ENCODE measurements at places on chromosomes 5 and 9.

- DNase-seq: no peak
These were observed 16.0 kb upstream of the COL15A1 start for GRCh38 chr9:98927724-98928123.

- DNase-seq: no peak
These were observed 13.9 kb downstream of the LRRC70 start for GRCh38 chr5:62592558-62592957.

GRCh38 chr9:110087605-110088004 is 120.4 kb downstream of the C9orf152 start:
- DNase-seq: no peak

- no peak for DNase-seq
These were observed 721.4 kb upstream of the MEF2C start for GRCh38 chr5:89604342-89604741.

GRCh38 chr5:36305571-36306326 is 4.0 kb upstream of the RANBP3L start:
- no peak for DNase-seq

DNA sequence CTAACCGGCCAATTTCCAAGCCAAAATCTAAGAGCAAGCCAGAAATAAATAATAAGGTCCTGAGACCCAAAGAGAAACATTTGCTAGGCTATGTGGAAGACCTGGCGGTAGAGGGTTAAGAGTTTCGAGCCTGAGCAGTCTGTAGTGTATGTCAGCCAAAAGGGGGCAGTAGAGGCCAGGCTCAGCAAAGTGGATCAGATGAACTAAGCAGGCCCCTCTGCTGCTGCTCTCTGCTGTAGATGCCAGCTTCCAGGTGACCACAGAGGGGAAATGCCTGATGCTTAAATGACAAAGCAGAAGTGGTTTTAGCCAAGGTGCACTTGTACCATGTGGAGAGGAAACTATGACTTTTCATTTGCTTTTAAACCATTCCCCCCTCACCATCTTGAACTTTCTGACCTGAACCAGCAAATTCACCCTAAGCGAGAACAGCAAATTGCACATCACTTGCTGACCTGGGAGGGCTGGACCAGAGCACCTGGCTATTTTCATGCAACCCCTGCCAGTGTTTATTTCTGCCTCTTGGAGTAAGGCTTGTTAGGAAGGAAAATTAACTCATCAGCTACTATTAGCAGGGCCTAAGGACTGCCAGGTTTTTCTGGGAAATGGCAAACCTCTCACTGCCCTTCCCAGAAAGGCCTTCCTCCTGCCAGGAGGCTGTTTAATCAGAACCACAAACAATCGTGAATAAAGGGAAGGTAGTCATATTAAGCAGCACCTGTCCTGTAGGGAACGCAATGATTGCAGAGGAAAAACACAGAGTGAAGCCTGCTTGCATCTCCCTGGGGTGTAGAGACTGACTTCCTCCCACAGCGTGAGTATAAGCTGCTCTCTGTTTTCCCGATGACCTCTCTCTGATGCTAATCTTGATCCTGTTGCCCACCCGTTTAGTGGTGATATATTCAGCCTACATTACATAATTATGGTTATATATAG is 818.2 kb downstream of the TLR4 start:
- no peak for DNase-seq

- DNase-seq: no peak
These were observed 718 bp downstream of the DEPDC1B start for GRCh38 chr5:60699288-60699608.

- DNase-seq: no peak
These were observed 14.7 kb upstream of the GARNL3 start for GRCh38 chr9:127249877-127250276.

GRCh38 chr9:108565651-108566378 is 290.0 kb downstream of the ACTL7B start:
- DNase-seq: no peak

- no peak for DNase-seq
These were observed 43.7 kb upstream of the GABRA1 start for GRCh38 chr5:161804263-161804662.

GRCh38 chr9:89734600-89735041 is 129.8 kb downstream of the GADD45G start:
- no peak for DNase-seq

GRCh38 chr9:81605170-81605670 is 84.1 kb downstream of the TLE1 start:
- DNase-seq: no peak

DNA sequence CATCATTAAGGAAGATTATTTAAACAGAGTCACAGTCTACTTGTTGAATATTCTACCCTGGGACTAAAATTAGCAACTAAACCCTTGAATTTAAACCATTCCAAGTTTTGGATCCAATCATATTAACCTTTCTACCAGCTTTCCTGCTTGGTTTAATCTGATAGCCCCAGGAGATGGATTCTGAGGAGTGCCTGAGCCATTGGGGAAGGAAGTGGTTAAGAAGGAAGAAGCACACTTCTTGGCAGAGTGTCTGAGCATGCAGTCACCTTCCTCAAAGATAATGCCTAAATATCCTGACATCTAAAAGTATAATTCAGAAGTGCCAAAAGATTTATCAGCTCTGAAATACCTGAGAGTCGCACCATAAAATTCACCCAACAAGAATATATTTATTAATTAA is 74.1 kb upstream of the SNCAIP start:
- DNase-seq: no peak

Measured in stimulated activated CD4-positive, alpha-beta T cell treated with anti-CD3 and anti-CD28 coated beads, TNF-alpha, amount 100 ng/mL, for 1 hour (primary cell).